AG20443 (cell line): ENCODE measurements at places on chromosomes 16 and 17.

- no peak for DNase-seq
Measured at GRCh38 chr17:64378890-64379354, 11.7 kb downstream of the PECAM1 start.

- DNase-seq: peak; percentile 45
Measured at GRCh38 chr17:80261159-80261894, 675 bp downstream of the RNF213 start.

DNA sequence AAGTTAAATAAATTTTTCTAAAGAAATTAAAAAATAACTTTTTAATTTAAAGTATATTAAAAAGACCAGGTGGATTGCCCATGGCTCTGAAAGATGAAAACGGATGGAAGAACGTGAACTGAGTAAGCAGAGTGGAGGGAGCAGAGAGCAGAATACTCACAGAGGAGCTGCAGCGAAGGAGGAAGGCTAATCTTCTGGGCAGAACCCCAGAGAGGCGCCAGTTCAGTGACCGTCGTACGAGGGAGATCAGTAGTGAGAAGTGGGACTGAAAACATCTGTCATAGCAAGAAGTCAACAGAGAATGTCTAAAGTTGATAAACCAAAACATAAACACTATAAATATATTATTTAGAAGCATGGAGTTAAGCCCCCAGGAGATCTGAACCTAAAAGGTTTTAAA lies 34.9 kb downstream of the UBE2G1 start:
- DNase-seq: no peak

- DNase-seq: peak; percentile 76
Measured at GRCh38 chr17:78839762-78840529, 668 bp downstream of the USP36 start.

DNA sequence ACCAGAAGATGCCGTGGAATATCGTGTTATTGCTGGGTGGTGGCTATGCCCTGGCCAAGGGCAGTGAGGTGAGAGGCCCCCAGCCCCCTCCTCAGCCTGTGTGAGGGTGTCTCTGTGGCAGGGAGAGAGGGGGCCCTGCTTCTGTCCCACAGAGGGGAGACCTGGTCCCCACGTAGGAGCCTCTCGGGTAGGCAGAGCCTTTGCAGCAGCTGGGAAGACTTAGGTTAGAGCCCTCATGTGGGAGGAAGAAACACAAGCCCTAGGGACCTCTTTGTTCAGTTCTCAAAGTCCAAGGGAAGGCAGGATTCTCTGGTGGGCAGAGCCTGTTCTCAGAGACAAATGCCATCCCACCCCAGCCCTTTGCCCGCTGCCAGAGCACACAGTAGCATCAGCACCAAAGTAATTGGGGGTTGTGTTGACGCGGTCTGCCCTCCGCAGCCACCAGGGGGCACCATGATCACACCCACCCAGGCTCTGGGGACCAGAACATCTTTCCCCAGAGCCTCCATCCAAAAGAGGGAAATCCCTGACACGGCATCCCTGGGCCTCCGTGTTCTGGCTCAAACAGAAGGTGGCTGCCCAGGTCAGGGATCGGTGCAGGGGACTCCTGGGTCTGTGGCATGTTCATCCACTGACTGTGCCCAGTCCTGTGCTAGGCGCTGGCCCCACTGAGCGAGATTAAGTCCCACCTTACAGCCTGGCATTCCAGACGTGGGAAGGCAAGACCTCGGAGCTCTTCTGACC lies 11.5 kb upstream of the FOXN1 start:
- peak; percentile 94 for DNase-seq

DNA sequence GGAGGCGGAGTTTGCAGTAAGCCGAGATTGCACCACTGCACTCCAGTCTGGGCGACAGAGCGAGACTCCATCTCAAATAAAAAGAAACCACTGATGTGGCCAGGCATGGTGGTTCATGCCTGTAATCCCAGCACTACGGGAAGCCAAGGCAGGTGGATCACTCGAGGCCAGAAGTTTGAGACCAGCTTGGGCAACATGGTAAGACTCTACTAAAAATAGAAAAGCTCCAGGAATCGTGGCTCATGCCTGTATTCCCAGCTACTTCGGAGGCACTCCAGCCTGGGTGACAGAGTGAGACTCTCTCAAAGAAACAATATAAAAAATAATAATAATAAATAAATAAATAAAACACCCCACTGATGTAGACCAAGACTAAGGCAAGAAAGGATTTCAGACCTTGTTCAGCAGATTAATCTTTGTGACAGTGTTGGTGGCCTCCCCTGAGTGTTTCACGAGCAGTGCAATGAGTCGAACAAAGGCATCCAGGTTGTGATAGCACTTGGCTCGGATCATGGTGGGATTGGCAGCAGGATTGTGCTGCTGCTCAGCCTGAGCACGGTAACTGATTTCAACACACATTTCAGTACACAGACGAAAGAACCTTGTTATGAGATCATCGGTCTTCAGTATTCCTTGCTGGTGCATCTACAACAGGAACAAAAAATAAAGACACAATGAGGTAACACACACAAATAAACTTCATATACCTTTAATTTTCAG lies 18.6 kb downstream of the SETD6 start:
- no peak for DNase-seq

GRCh38 chr16:82943371-82943770 lies 316.6 kb downstream of the CDH13 start:
- no peak for DNase-seq

DNA sequence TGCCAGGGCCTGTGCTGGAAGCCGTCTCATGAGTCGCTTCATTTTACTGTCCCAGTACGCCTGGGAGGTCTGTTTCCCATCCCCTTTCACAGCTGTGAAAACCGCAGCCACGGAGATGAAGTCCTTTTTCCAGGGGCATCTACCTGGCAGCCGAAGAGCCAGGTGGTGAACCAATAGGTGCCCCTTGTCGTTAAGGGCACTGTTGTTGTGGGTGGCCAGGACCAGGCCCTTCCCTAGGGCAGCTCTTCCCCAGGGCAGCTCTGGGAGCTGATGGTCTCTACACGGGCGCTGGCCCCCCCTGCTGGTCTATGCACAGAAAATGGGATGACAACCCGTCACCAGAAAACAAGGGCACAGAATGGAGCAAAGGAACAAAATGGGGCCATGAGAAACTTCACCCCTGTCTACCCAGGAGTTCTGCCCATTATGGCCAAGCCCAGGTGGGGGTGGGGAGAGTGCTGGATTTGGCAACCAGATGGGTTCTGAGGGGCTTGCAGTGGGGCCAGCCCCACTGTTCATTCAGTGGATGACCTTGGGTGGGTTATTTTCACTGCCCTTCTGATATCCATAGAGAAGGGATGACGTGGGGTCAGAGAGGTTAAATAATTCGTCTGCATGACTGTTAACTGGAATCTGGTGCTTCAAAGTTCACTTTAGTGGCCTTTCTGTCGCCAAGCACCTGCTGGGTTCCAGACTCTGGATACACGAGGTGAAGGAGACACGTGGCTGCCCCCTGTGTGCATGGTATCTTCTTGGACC lies 11.5 kb downstream of the RMI2 start:
- DNase-seq: peak; percentile 72

- DNase-seq: peak; percentile 80
Measured at GRCh38 chr16:72877374-72878028, 170.4 kb downstream of the ZFHX3 start.

DNA sequence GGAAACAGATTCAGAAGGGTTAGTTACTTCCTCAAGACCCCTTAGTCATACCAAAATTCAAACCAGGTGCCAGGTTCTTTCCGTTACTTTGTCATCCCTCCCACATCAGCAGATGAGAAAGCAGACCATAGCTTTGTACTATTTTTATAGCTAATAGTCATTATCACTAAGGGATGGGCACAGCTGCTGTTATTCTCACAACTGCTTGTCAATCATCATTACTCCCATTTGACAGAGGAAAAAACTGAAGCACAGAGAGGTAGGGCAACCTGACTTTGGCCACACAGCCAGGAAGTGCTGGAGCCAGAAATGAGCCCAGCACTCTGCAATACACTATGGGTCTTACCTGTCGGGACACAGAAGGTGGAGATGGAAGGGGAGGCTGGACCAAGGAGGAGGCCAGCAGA lies 30.0 kb downstream of the TEKT5 start:
- DNase-seq: no peak

DNA sequence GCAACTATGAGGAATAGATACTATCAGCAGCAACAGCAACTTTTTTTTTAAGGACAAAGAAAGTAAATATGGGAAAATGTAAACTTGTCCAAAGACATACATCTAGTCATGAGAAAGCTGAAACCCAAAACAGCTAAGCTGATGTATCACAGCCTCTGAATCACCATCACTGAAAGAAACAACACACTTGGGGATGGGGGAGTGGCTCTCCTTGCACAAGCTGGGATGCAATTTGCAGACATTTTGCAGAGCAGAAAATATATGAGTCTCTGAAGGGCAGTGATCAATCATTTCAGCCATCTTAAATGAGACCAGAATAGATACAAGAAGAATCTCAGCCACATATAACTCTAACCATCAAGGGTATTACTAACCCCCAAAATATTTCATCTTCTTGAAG lies 79.1 kb downstream of the GRIN2A start:
- DNase-seq: no peak

- no peak for DNase-seq
Measured at GRCh38 chr16:74951206-74951605, 33.7 kb downstream of the WDR59 start.

GRCh38 chr17:71398800-71399219 lies 722.0 kb upstream of the SOX9 start:
- peak; percentile 38 for DNase-seq

GRCh38 chr17:38890410-38890746 lies 20.5 kb downstream of the LASP1 start:
- no peak for DNase-seq

GRCh38 chr17:56359518-56359917 lies 206.2 kb downstream of the ANKFN1 start:
- DNase-seq: no peak

- peak; percentile 96 for DNase-seq
Measured at GRCh38 chr16:27109666-27110523, 43.2 kb downstream of the C16orf82 start.

- DNase-seq: no peak
Measured at GRCh38 chr17:3755335-3756030, 31.8 kb downstream of the HASPIN start.

DNA sequence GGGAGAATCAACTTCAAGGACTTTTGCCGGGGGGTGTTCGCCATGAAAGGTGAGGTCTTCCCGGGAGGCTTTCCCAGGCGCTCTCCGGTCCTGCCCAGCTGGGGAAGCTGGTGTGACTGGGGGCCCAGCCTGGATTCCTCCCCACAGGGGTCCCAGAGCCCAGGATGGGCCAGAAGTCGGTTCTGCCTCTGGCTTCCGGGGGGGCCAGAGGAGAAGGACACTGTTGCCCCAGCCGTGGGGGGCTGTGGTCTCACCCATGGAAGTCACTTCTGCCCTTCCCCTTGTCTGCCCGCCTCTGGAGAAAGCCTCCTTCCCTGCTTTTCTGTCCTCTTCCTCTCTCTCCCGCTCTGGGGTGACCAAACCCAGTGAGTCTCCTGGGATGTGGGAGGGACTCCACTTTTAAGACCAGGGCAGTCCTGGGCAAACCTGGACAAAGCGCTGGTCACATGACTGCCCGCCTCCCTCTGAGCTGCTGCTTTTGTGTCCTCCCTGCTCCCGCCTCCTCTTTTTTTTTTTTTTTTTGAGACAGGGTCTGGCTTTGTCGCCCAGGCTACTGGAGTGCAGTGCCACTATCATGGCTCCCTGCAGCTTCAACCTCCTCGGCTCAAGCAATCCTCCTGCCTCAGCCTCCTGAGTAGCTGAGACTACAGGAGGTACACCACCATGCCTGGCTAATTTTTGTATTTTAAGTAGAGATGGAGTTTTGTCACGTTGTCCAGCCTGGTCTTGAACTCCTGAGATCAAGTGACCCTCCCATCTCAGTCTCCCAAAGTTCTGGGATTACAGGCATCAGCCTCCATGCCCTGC lies 40.6 kb downstream of the RAB11FIP4 start:
- no peak for DNase-seq

- peak; percentile 90 for DNase-seq
Measured at GRCh38 chr16:1002399-1003166, 21.0 kb downstream of the SOX8 start.

DNA sequence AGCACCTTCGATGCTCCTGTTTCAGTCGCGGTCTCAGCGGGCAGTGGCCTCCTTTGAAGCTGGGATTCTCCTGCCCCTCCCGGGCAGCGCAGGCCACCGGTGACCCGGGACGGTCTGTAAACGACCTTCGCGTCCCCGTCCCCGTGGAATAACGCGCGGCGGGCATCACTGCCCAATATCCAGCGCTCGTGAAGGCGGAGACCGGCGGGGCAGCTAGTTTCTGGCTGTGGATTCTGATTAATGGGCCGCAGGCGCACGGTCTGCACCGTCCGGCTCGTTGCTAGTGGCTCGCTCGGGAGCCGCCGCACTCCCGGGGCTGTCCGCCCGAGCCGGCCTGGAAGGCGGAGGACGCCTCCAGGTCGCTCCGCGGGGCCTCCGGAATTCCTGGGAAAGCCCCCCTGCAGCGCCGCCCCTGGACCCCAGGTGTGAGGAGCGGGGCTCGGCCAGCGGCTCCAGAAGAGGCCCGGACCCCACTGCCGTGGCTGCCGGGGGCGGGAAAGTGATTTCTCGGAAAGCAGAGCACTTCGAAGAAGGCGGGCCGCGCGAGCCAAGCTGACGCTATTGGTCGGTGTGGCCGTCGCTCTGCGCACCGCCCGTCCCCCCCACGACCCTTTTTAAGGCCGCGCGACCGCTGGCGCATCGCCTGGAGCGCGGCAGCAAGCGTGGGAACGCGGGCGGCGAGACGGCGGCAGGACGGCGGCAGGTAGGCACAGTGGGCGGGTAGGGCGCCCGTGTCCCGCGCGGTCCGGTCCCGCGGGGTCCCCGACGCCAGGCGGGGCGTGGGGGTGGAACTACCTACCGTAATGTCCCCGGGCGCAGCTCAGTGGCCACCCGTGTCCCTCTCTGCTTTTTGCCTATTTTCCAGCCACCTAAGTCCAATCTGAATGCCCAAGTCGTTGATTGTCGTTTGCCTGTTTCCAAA lies at the start of gene IRF8:
TSS of gene IRF8 (plus strand) at position 642 of the 922 bp plus-strand sequence. CDS start 3,854 bp downstream, outside the sequence.
- peak; percentile 58 for DNase-seq

DNA sequence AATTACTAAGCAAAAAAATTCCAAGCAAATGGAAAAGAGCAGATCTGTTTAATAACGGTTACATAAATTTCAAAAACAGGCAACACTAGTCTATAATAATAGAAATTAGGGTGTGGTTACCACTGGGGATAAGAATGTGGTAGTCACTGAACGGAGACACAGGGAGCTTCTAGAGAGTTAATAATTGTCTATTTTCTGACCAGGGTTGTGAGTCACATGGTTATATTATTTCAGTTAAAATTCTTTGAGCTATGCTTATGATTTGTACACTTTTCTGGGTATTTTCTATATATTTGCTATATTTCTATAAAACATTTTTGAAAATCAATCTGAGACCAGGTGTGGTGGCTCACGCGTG lies 433.9 kb upstream of the MAF start:
- DNase-seq: no peak
